Midbrain (tissue), 1 donor: ENCODE measurements at places on chromosomes 6 and 20.

- DNase-seq: peak; percentile 24
Observed at GRCh38 chr6:37365791-37366190, 12.0 kb downstream of the RNF8 start.

- no peak for DNase-seq
Observed at GRCh38 chr6:81906041-81906440, 153.6 kb upstream of the TENT5A start.

- peak; percentile 97 for DNase-seq
Observed at GRCh38 chr6:93419304-93420162, at the start of gene EPHA7. Gene EPHA7, minus strand, starts transcription at chr6:93419559. Its CDS starts 218 bp downstream, at chr6:93419341.

- no peak for DNase-seq
Observed at GRCh38 chr6:149969635-149970034, 5.9 kb downstream of the ULBP1 start.

DNA sequence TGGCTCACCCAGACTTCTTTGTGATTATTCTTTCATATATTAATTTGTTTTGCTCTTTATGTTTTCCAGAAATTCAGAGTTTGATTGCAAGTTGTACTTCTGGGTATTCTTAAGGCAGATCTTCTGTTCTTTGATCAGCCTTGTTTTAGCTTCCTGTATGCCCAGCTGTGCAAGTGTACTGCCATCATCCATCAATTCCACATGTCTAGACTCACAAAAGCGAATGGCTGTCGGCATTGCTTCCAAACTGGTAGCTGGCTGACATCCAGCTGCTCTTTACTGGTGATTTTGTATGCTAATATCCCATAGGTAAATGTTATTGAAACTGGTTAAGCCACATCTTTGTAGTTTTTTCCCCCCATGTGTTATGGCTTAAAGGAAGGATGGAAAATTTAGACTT is 1084.8 kb upstream of the CITED2 start:
- no peak for DNase-seq

DNA sequence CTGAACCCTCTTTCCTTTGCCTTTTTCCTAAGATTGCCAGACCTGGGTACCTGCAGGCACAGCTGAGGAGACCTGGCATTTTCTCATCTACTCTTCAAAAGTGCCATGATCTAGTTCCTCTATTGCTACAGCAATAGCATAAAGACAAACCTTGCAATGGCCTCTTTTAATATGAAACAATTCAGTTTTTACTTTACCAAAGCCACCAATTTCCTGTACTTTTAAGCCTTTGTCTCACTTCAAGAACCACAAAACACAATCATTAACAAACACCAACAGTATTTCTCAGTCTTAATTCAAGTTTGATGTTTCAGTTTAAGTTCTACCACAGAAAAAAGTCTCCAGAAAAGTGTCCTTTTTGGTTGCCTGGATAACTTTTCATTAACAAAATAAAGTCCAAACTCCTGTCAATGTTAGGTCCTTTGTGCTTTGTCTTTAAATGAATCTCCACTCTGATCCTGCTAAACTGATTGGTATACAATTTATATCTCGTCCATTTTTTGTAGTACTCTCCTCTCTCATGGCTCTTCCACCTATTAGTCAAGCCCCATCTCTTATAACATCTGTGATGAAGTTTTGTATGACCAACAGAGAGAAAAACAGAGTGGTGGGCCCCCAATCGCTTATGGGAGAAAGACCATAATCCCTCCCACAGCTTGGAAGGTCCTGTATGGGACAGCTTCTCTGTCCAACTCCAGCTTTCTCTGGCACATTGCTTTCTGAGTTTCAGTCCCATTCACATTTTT is 50.5 kb upstream of the THEMIS start:
- no peak for DNase-seq

- DNase-seq: peak; percentile 81
Observed at GRCh38 chr6:31620586-31621319, at the start of gene PRRC2A. Gene PRRC2A, plus strand, starts transcription at chr6:31620715. Its CDS starts 2,075 bp downstream, at chr6:31622790.

GRCh38 chr20:50731930-50732690 is 730 bp downstream of the PARD6B start:
- DNase-seq: no peak

DNA sequence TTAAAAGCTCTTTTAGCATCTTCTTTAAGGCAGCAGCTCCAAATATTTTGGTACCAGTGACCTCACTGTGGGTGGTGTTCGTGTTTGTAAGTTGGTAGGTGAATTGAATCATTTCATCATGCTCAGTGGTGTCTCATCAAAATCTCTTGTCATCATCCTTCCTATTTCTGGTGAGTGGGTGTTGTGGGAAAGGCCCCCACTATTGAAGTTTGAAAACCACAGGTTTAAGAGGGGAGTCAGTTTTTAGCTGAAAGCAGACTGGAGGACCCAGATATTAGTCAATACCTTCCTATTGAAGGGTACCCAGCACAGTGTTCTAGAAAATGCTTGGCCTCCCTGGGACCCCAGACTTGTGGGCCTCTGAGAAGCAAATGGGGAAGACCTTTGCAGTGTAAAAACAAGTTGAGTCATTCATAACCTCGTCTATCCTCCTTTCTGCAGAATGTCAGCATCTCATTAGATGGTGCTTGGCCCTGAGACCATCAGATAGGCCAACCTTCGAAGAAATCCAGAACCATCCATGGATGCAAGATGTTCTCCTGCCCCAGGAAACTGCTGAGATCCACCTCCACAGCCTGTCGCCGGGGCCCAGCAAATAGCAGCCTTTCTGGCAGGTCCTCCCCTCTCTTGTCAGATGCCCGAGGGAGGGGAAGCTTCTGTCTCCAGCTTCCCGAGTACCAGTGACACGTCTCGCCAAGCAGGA is 3.7 kb downstream of the PIM1 start:
- no peak for DNase-seq

GRCh38 chr20:62837790-62838127 is 20.9 kb downstream of the COL9A3 start:
- DNase-seq: no peak

DNA sequence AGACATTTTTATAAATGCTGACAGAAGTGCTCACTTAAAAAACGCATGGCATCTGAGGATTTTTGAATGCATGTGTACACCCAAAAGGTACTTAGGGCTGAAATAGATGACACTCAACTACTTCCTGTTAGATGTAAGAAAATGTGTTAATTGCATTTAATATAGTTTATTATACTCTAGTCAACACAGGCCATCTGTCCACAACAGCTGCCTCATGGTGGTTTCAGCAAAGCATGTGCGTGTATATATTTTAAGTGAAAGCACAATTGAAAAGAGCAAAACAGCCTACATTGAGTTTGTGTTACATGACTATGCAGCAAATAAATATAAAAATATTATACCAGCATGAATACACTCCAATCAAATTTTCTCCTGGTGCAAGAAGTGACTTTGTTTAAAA is 1233.0 kb upstream of the EYS start:
- DNase-seq: no peak

- DNase-seq: no peak
Observed at GRCh38 chr6:20538907-20539306, 4.7 kb downstream of the CDKAL1 start.

- DNase-seq: no peak
Observed at GRCh38 chr6:7323074-7323473, 10.1 kb upstream of the SSR1 start.

DNA sequence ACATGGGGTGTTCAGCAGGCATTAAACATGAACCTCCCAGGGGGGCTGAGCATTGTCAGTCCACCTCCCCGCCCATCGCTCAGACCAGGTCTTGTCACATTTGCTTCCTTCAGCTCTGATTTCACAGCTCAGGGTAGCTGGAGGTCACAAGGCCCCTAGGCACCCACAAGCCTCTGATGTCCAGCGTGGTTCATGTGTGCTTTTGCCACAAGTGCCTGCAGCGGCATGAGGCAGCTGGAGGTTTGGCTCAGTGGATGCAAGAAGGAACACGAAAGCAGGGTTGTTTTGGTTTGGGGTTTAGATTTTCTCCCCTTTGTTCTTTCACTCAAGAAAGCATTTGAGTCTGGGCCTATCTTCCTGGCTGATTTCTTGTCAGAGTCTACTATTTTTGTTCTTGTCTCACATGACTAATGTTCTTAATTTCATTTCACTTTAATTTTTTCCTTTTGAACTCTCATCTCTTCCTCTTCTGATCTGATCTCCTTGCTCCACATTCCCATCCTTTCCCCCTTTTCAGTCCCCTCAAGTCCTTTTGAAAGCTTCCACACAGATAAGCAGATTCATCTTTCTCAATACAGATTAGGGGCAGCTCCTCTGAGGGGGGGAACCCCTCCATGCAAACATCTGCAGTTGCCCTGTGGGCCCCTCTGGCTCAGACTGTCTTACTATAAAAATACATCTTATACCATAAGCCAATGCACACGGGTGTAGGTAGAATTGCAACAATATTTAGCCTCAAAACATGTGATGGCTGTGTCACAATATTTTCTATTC is 68.1 kb upstream of the CEP85L start:
- no peak for DNase-seq

GRCh38 chr20:4702562-4703280 is 19.0 kb upstream of the PRND start:
- DNase-seq: no peak

DNA sequence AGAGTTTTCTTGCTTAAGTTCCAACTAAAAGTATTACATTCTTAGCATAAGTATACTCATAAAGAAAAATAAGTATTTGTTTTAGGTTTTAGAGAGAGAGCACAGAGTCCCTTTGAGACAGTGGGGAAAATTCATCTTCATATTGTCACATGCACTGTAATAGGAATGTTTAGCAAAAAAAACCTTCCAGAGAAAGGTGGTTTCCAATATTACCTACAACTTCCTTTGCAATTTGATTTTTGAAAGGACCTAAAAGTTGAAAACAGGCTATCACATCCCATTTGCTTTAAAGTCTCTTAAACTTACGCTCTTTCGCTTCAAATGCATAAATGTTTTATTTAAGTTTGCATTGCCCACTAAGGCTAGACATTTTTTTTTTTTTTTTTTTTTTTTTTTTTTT is 86.4 kb downstream of the OPRM1 start:
- no peak for DNase-seq

DNA sequence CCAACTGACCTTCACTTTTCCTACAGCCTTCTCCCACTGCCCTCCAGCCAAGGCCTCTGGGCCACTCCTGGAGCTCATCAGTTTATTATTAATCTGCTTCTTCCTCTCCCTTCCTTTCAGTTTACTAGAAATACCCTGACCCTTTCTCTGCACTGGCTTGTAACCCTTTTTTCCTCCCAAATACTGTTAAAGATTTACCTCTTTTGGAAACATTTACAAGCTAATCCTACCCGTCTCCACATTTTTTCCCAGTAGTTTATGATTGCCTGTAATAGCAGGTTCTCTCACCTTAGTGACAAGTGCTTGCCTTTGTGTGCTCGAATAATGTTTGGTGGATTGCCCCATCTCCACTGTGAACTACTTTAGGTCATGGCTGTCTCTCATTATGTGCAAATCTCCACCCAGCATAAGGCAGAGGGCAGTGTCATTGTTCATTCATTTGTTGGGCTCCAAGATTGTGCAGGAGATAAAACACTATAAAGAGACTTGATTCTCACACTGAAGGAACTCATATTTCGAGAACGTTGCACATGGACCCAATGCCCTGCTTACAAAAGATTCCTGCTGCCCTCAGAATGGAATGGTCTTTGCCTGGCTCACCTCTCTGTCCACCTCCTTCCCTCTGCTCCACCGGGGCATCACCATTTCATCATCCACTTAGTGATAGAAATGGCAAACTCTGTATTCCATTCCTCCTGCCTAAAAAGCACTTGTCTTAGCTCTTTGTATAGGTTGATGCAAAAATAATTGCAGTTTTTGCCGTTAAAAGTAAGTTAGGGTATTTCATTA is 491.1 kb downstream of the UTRN start:
- DNase-seq: no peak

- no peak for DNase-seq
Observed at GRCh38 chr6:79150733-79151132, 72.7 kb upstream of the PHIP start.

- DNase-seq: peak; percentile 43
Observed at GRCh38 chr6:35230950-35231349, 17.2 kb downstream of the SCUBE3 start.
